ENCODE measurements at places on chromosomes 12 and 14. TPM values are rescaled to one million over a fixed set of nuclear protein-coding genes. Genes with fewer than 3 reads are reported as not detected.

Gene HOXC6
- not detected for total RNA-seq

Gene CCDC175
- not detected for total RNA-seq

Gene ARHGEF25
- total RNA-seq = 2.2 TPM

Gene TAS2R8
- total RNA-seq = not detected

Gene NPAS3
- 0.13 TPM for total RNA-seq

Gene SLC5A8
- total RNA-seq = not detected

Gene ZNF385A
- total RNA-seq = 2.3 TPM

Gene SYNE3
- total RNA-seq = 19.8 TPM

Gene CCDC38
- total RNA-seq = 0.13 TPM

Gene CNTN1
- 0.13 TPM for total RNA-seq

Gene SIX6
- total RNA-seq = not detected

Gene C1QL4
- 0.13 TPM for total RNA-seq
